HepG2 (cell line): ENCODE measurements at places on chromosomes 7 and 10.
A peak's percentile ranks its signal among the peaks of the same experiment; 100 is the strongest.

GRCh38 chr7:38223306-38223705, 45.3 kb downstream of the STARD3NL start:
- DNase-seq: no peak

GRCh38 chr7:87356448-87356847, 11.0 kb downstream of the CROT start:
- no peak for DNase-seq

DNA sequence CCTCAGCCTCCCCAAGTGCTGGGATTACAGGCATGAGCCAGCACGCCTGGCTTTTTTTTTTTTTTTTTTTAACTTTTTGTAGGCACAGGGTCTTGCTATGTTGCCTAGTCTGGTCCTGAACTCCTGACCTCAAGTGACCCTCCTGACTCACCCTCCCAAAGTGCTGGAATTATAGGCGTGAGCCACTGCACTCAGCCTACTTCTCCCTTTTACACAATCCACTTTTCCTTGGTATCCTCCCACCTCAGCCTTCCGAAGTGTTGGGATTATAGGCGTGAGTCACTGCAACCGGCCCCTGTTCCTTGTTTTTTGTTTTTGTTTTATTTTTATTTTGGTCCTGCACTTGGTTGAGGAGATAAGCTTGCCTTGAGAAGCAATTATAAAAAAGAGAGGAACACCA, 75.9 kb upstream of the KMT2C start:
- no peak for DNase-seq

DNA sequence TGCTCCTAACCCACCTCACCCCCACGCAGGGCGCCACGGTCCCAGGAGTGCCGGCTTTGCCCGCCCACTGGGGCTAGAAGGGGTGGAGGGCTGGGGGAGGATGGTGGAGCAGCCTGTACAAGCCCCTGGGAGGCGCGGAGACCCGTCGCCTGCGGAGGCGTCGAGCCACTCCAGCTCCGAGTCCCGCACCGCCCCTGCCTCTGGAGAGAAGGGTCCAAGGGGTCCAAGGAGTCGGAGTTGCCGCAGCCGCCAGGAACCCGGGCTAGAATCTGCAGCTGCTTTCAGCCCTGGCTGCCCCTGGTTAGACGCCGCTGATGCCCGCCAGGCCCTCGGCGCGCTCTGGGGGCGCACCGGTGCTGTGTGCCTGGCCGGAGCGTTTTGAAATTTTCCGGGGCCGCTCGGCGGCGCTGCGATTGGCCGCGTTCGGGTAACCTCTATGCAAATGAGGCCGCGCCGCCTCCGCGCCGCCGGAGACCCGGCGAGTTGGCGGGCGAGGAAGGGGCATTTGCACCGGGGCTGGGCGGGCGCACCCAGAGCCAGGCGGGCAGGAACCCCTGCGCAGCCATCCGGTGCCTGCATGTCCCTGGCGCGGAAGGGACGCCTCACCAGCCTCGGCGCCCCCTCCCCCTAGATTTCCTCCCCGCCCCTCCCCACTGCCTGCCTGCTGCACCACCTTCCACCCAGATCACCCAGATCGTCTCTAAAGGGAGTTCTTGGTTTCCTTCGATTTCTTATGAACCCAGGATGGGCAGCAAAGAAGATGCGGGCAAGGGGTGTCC, at the start of gene HMX2:
Gene HMX2 (plus strand): TSS at position 502 of the 779 bp plus-strand sequence. CDS start 243 bp downstream, at position 745.
- peak; percentile 17 for DNase-seq
